ENCODE measurements at places on chromosomes 6 and 20. TPM values are rescaled to one million over a fixed set of nuclear protein-coding genes. Genes with fewer than 3 reads are reported as not detected.
A peak's percentile ranks its signal among the peaks of the same experiment; 100 is the strongest.

The LTB gene
- 1.1 TPM for polyA plus RNA-seq

The MACROD2 gene
- 2.7 TPM for polyA plus RNA-seq

DNA sequence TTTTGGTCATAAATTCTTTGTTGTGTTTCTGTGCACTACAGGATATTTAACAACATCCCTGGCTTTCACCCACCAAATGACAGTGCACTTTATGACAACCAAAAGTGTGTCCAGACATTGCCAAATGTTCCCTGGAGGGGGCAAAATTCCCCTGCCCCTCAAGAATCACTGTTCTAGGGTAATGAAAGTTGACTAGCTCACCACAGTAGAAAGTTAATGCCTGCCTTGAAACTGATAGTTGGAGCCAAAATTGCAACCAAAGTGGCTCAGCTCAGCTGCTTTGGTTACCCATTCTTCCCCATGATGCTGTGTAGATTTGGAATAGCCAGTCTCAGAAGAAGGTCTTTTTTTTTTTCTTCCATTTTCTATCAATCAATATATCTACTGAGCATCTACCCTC, 150.6 kb downstream of the RALGAPA2 start:
- no peak for DNase-seq

DNA sequence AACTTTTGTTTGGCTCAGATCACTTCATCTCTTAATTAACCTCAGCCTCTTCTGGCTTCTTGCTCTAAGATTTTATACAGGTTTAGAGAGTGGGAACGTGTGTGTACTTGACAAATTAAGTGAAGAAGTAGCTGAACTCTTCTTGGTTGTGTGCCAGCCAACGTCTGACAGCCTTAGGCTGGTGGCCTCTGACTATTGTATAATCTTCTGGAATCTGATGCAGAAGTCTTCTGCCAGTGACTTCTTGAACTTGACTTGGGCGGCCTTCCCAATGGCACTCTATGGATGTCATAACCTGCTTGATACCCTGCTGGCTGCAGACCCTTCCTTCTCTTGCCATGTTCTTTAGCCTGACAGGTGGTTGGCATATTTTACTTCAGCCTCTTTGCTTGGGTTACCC, 660.5 kb downstream of the DOK5 start:
- DNase-seq = no peak

The WFDC10B gene
- not detected for polyA plus RNA-seq

GRCh38 chr6:124432620-124433019, 529.6 kb upstream of the RNF217 start:
- no peak for DNase-seq

DNA sequence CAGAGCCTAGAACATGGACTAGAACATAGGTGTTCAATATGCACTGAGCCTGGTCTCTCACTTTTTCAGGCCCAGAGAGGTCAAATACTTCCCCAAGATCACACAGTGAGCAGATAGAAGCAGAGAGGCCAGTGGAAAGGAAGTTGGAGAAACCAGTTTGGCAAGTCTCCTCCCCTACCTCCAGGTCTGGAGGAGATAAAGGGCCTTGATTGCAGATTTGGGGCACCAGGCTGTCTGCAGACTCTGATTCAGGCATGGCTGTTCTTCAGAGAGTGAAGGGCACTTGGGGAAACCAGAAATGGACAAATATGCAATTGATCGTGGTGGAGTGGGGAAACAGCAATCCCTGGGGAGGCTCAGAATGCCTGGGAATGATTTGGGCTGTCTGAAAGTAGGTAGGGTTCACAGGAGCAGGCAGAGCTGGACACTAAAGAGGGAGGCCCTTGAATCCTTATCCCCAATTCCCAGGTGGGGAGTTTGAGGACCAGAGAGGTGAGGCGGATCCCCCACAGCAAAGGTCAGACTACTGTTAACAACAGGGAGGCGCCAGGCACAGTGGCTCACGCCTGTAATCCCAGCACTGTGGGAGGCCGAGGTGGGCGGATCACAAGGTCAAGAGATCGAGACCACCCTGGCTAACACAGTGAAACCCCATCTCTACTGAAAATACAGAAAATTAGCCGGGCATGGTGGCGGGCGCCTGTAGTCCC, 2.3 kb downstream of the PEDS1 start:
- no peak for DNase-seq

The HUS1B gene
- 0.14 TPM for polyA plus RNA-seq

DNA sequence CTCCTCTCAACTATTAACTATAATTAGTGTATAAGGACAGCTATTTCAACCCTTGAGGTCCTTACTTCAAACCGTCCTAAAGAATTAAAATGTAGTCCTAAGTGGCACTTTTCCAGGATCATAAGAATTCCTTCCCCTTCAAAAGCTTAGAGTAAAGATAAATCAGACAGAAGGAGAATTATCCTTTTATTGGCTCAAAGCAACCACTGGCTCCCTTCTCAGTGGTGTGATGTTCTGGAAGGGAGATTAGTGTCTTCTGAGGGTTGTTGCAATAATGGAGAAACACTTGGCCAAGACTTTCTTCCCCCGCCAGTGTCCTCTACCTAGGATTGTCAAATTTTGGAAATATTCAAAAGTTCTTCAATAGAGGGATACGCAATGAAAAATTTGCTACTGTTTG, 89.1 kb upstream of the PLEKHG1 start:
- DNase-seq = no peak

GRCh38 chr20:37868851-37869333, 34.0 kb upstream of the VSTM2L start:
- no peak for DNase-seq

GRCh38 chr6:25138233-25138933, 140.8 kb upstream of the CARMIL1 start:
- peak; percentile 68 for DNase-seq

The GATA5 gene
- polyA plus RNA-seq = 0.09 TPM

GRCh38 chr6:44194326-44194725, 22.4 kb upstream of the MYMX start:
- DNase-seq = no peak

GRCh38 chr20:2131366-2131765, 29.7 kb downstream of the STK35 start:
- DNase-seq = no peak

GRCh38 chr6:127878115-127878514, 22.7 kb downstream of the THEMIS start:
- DNase-seq = no peak

The NOX3 gene
- not detected for polyA plus RNA-seq

- no peak for DNase-seq
Observed at GRCh38 chr6:111798281-111798725, 74.9 kb downstream of the FYN start.

DNA sequence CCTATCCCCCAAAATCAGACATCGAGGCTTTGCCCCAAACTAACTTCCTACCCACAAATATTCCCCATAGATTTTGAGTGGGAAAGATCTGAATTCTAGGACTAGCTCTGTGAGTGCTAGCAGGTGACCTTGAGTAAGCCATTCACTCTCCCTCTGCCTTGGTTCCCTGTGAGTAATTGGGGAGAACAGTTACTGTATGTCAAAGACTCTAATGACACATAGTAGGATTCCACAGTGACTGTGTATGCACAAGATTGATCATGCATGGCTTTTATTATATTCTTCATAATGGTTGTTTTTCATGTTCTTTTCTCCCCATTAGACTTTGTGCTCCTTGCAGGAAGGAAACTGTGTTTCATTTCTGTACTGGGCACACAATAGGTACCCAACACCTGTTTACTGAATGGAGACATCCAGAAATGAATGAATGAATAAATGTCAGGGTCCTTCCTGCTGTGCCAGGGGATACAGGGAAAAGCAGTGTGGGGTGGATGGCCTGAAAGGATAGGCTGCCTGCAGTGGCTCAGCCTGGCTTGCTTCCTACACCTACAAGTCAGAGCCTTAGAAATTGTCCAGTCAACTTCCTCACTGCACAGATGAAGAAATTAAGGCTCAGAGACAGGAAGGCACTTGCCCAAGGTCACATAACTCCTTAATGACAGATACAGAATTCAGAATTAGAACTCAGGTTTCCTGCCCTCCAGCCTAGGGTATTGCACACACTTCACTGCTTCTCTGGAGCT, 901 bp upstream of the TMEM151B start:
- DNase-seq = no peak

The TNFRSF6B gene
- 1.6 TPM for polyA plus RNA-seq

GRCh38 chr20:19712721-19713260, 45.3 kb upstream of the RIN2 start:
- DNase-seq = no peak

The ARFGEF3 gene
- polyA plus RNA-seq = 1.7 TPM

- no peak for DNase-seq
Observed at GRCh38 chr6:118249680-118250079, 298.4 kb upstream of the PLN start.

DNA sequence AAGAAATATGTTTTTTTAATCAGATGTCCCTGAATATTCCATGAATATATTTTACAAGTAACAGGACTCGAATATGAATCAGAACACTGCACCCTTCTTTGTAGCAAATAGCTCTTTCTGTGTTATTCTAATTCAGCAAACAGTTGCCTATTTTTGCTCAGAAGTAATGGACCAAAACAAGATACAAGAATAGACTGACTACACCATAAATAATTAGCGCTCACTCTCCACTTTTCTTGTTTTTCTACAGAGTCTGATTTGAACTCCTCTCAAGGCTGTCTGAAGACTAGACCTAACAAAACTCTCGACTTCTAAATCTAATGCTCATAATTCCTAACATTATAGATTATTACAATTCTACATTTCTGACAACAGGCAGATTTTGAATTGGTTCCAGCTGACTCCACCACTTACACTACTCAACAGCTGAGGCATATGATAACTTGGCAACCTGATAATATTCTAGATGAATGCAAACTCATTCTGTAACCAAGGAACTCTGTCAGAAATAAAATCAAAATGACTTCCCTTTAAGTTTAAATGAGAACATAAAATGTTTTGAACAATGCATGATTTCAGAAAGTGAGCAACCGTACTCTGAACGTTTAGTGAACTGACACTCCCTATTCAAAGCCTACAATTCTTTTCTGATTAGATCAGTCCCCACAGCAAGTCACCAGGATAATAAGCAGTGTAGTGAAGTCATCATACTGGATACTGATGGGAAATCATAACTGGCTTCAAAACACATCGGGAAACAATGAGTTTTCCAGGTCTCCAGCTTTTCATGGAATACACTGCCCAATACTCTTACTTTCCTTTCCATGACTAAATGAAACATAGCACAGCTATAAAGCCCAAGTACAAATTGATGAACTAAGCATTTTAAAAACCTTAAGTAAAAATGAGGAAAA, 114.2 kb upstream of the BEND6 start:
- peak; percentile 71 for DNase-seq

DNA sequence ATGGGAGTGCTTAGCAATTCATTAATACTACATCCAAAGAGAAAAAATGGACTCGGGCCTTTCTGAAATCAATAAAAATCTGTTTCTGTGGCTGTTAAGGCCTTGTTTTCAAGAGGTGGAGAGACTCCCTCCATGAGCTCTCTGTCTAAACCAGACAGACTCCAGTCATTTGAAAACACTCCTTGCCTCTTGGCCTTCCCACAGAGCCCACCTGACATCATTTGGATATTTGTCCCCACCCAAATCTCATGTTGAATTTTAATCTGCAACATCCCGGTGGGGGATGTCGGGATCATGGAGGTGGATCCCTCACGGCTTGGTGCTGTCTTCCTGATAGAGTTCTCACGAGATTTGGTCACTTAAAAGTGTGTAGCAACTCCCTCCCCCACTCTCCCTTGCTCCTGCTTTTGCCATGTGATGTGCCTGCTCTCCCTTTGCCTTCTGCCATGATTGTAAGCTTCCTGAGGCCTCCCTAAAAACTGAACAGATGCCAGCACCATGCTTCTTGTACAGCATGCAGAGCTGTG, 226.3 kb downstream of the TBXT start:
- no peak for DNase-seq

DNA sequence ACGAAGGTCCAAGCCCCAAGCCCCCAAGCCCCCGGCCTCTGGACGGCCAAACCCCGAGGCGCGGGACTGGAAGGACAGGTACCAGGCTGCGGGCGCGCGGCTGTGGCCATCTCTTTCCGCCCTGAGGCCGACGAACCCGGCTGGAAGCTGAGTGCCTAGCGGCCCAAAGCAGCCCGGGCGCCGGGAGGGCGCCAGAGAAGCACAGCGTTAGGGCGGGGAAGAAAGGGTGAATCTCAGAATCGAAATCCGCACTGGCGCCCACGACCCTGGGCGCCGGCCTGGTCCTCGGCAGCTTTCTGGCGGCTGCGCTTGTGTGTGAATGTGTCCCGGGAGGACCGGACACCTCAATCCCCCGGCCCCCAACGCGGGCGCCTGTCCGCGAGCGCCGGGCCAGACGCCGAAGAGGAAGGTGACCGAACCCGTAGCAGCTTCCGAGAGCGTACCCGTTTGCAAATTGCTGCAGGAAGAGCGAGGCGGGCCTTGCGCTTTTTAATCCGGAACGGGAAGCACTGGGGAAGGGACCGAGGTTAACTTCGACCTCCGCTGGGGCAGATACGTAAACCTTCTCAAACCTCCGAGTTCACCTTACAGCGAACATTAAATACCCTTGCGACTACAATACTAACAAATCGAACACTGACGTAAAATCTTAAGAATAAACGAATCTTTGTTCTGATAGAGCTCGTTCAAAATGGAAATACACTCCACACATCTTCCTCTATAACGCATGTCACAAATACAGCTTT, 2.9 kb downstream of the NRN1 start:
- DNase-seq = no peak

DNA sequence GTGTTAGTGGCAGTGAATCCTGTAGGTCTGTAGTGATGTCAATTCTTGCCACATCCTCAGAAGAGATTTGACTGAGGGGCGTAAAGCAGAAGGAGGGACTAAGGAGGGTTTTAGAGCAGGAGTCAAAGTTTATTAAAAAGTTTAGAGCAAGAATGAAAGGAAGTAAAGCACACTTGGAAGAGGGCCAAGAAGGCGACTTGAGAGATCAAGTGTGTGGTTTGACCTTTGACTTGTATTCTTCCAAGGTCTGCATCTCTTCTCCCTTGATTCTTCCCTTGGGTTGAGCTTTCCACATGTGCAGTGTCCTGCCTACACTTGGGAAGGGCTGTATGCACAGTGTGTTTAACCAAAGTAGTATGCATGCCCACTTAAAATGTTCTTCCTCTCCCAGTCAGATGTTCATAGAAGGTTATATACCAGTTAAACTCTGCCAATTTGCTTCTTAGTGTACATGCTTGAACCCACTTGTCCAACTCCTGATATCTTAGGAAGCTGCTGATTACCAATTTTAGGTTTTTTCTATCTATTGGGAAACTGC, 627.6 kb downstream of the MMUT start:
- DNase-seq = no peak

Data from forelimb muscle (tissue), 1 donor.